ENCODE measurements at places on chromosomes 5 and 9. TPM values are rescaled to one million over a fixed set of nuclear protein-coding genes. Genes with fewer than 3 reads are reported as not detected.

GRCh38 chr5:123124859-123125595 is 36.0 kb downstream of the PRDM6 start:
- no peak overlapping the region for H3K27ac ChIP-seq
- H3K36me3 ChIP-seq, result no peaks in the 10 kb centered on the region
- peaks cover 11% of the 10 kb centered on the region for H3K4me1 ChIP-seq
- H3K27me3 ChIP-seq, result no peaks in the 10 kb centered on the region
- DNase-seq, result no peak

DNA sequence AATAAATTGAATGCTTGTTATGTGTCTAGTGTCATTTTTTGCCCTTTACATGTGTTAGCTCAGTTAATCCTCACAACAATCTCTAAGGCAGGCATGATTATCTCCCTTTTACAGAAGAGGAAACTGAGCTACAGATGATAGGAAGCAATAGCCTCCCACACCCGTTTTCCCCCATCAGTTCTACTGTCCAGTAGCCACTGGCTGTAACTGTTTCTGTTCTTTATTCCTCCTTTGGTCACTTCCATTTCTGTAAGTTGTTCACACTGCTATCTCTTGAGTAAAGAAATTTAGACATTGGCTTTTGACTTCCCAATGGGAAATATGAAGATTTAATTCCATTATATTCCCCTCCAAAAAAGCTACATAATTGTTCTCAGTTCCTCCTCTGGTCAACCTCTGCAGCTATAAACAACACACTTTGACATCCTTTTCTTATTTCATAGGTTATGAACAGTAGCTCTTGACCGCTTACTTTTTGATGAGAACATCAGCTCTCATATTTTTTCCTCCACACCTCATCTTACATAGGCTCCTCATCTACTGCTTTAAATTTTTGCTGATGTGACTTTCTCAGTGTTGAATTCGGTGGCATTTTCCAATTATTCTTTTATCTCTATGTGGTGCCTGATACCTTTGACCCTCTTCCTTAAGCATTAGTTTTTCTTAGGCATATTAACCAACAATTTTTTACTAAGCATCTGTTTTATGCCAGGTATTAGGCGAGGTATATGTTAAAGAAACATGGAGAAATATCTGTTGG is 21.4 kb downstream of the SPZ1 start:
- no peak for DNase-seq

- no peak overlapping the region for H3K27ac ChIP-seq
- H3K4me1 ChIP-seq, result peaks cover 5% of the 10 kb centered on the region
- no peaks in the 10 kb centered on the region for H3K36me3 ChIP-seq
- DNase-seq, result no peak
- H3K4me3 ChIP-seq, result no peak overlapping the region
Measured at GRCh38 chr9:83153030-83153429, 90.1 kb upstream of the RASEF start.

Gene N4BP3
- total RNA-seq, result 5.2 TPM

Gene EPB41L4A
- 2.8 TPM for total RNA-seq

Measured in HCT116 (cell line).